Naive thymus-derived CD8-positive, alpha-beta T cell (primary cell): ENCODE measurements at places on chromosomes 2 and 18. TPM values are rescaled to one million over a fixed set of nuclear protein-coding genes. Genes with fewer than 3 reads are reported as not detected.

The CD207 gene
- total RNA-seq: not detected

The TGIF1 gene
- 83.6 TPM for total RNA-seq

The UGT1A3 gene
- total RNA-seq: not detected

The CNGA3 gene
- not detected for total RNA-seq

The VIL1 gene
- not detected for total RNA-seq

The CCDC150 gene
- 1.9 TPM for total RNA-seq

The ADRA2B gene
- 0.22 TPM for total RNA-seq

The CDH2 gene
- total RNA-seq: not detected

The IFIH1 gene
- total RNA-seq: 25.5 TPM

The MC4R gene
- not detected for total RNA-seq

The HOXD8 gene
- total RNA-seq: not detected

The LRPPRC gene
- total RNA-seq: 85.4 TPM

The SP5 gene
- total RNA-seq: not detected

The POU3F3 gene
- not detected for total RNA-seq

The TUBA3D gene
- not detected for total RNA-seq

The SLC14A1 gene
- 4.1 TPM for total RNA-seq

The GAL3ST2 gene
- not detected for total RNA-seq

The TSPYL6 gene
- not detected for total RNA-seq

The UCN gene
- 6.9 TPM for total RNA-seq

The SERPINB10 gene
- not detected for total RNA-seq

The POTEI gene
- not detected for total RNA-seq

The CNDP1 gene
- not detected for total RNA-seq

DNA sequence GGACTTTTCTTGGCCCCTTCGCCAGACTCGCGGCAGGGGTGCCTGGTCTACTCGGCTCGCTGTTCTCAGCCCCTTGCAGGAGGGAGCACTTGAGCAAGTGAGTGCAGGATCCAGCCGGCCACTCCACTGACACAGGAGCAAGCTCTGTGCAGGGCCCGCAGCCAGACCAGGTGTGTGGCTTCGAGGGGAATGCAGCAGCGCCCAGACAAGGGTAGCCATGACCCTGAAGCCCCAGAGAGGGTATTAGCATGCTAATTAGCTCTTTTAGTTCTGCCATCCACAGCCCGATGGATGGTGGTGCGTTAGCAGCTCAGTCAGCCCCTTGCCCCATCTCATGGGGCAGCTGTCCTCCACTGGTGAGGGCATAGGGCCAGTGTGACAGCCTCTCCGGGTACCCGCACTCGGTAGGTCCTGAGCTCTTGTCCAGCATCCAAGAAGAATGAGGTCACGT is 103.2 kb upstream of the HS6ST1 start:
- DNase-seq: no peak

- DNase-seq: no peak
Observed at GRCh38 chr2:177998006-177998405, 74.6 kb downstream of the PDE11A start.

GRCh38 chr18:77110400-77110799 is 22.2 kb downstream of the MBP start:
- DNase-seq: no peak

GRCh38 chr2:185219981-185220380 is 518.6 kb upstream of the FSIP2 start:
- no peak for DNase-seq

DNA sequence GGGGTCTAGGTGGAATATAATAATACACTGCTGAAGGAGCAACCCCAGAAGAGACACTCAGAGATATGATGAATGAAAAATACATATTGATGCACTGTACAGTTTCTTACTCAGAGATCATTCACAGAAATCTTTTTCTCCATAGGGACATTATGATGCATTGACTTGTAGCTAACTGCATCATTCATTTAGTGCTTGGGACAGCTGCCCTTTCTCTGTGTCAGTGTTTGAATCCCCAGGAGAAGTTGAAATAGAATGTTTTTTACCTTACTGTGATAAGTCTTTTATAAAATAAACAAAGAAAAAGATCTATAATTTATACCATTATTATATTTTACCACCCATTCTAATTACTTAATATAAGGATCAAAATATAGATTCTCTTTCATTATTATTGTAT is 91.7 kb upstream of the DSEL start:
- DNase-seq: no peak

- DNase-seq: no peak
Observed at GRCh38 chr2:39091543-39091942, 29.3 kb downstream of the SOS1 start.

DNA sequence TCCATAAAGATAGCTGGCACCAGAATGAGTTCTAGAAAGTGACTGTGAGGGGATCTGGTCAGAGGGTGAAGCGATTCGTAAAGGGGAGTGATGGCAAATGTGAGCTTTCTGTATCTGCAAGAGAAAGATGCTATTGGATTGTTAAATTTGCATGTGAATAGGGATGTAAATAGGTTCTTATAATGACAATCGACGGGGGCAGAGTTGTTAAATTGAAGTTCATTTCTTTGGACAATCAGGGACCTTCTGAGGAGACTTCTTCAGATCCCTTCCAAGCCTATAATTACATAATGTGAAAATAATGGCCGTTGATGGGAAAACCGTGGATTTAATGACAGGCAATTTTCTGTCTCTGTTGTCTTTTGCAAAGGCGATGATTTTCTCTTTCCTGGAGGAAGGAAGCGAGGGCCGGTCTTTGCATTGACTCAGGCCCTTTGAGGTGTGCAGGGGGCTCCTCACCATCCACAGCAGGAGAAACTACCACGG is 52.2 kb upstream of the TMEM18 start:
- no peak for DNase-seq

- DNase-seq: no peak
Observed at GRCh38 chr18:5173236-5173635, 23.8 kb downstream of the AKAIN1 start.

DNA sequence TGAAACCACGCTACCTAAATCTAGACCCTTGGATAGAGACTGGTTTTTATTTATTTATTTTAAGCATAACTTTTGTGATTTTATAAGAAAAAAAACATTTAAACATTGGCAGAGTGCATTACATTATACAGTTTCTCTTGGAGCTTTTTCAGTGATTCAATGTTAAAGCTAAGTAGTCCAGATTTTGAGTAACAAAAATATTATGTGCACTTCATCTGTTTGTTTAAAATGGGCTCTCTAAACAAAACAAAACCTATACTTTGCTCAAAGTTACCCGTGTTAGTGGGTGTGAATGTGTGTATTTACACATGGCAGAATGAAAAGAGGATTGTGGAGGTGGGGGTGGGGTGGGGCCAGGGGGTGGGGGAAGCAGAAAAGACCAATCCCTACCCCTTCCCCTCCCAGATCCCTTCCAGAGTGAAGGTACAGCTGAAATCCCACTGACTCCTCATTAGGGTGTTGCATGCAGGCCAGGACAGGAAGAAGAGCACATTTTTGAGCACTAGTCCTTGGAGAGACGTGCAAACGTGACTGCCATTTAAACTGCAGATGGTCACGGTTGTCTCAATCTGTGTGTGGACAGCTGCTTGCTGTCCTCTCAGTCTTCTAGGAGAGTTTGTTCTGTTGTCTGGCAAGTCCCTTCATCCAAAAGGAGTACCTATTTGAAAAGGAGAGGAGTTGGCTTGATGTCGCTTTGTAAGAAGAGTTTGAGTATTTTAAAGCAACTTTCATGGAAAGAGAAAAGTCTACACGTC is 303.0 kb downstream of the ICOS start:
- DNase-seq: no peak

GRCh38 chr2:171598713-171599319 is 76.5 kb downstream of the CYBRD1 start:
- peak; percentile 59 for DNase-seq

DNA sequence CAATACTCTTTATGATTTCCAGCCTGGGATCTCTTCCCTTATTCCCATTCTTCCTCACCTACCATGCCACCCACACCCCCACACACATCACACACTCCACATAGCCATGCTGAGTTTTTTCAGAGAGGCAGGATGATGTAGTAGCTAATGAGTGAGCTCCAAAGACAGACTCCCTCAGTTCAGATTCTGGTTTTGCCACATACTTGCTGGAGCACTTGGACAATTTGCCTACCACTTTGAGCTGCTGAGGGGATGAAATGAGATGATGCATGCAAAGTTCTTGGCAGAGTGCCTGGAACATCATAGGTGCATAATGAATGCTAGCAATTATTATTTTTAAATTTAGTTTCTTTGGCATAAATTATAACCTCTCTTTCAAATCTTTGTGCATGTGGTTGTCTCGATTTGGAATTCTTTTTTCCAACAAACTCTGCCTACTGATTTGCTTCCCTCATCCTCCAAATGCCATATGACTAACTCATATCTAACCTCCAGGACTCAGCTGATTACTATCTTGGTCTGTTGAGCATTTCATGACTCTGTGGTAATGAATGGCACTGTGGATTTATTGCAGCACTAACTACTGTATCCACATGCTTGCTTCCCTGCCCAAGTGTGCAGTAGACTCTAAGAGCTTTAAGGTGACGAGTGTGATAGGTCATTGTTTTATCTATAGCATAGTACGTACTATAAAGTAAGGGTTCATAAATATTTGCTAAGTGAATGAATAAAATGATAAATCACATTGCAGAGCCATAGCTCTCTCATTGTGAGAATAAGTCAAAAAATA is 99.1 kb downstream of the TACR1 start:
- DNase-seq: no peak

DNA sequence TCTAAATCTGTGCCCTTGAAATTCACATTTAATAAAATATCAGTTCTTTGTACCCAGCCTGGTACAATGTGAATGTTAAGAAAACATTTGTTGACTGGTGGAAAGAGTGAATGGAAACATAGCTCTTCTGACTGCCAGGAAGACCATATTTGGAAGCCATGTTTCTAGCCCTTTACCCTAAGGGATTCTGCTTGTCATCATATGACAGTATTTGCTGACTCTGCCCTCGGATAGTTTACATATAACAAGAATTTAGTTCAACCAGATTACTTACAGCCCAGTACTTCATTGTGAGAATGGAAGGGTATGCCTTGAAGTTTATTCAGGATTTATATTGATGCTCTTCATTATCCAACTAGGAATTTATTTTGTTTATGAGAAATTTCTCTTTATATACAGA is 13.8 kb upstream of the KCNS3 start:
- no peak for DNase-seq

GRCh38 chr18:48319801-48320638 is 89.2 kb downstream of the ZBTB7C start:
- DNase-seq: no peak

- no peak for DNase-seq
Observed at GRCh38 chr2:223923976-223924375, 21.2 kb downstream of the WDFY1 start.

GRCh38 chr18:77365667-77366066 is 116.0 kb downstream of the GALR1 start:
- no peak for DNase-seq

GRCh38 chr2:224711381-224711780 is 4.8 kb downstream of the CCDC195 start:
- no peak for DNase-seq

GRCh38 chr2:88903749-88904353 is 212.4 kb downstream of the RPIA start:
- DNase-seq: no peak

DNA sequence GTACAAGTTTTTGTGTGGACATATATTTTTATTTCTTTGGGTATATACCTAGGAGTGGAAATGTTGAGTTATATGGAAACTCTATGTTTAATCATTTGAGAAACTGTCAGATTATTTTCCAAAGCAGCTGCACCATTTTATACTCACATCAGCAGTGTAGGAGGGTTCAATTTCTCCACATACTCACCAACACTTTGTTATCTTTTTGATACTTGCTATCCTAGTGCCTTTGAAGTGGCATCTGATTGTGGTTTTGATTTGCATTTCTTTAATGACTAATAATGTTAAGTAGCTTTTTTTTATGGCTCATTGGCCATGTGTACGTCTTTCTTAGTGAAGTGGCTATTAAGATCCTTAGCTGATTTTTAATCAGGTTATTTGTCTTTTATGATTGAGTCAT is 64.7 kb upstream of the SLC8A1 start:
- DNase-seq: no peak

GRCh38 chr2:64866797-64867196 is 122.4 kb upstream of the SLC1A4 start:
- no peak for DNase-seq

DNA sequence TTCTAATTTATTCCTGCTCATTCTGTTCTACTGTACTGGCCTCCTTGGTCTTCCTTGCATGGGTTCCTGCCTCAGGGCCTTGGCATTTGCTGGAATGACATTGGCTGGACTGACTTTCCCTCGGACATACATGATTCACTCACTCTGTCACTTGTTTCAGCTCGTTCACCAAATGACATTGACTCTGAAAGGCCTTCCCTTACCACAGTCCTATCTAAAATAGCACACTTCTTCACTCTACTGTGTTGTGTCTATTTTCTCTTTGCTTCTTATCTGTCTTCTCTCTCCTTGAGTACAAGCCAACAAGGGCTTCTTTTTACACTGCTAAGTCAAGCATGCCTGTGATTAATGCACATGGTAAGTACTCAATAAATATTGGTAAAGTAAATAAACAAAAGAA is 65.6 kb downstream of the SCG2 start:
- DNase-seq: no peak

- no peak for DNase-seq
Observed at GRCh38 chr2:138503087-138503442, 1.5 kb downstream of the SPOPL start.

DNA sequence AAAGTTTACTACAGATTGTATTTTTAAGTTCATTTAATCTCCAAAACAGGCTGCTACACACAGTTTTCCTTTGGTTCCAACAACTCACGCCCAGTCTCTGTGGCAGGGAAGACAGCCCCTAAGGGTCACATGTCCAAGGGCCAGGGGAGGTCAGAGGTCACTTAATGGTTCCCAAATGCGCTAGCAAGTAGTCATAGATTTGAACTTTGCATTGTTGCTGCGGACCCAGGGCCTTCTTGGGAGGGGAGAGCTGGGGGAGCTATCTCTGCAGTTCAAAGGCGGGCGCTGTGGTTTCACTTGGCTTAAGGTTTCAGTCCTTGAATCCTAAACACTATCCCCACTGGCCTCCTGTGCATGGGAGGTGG is 74.8 kb upstream of the ZNF532 start:
- DNase-seq: no peak

DNA sequence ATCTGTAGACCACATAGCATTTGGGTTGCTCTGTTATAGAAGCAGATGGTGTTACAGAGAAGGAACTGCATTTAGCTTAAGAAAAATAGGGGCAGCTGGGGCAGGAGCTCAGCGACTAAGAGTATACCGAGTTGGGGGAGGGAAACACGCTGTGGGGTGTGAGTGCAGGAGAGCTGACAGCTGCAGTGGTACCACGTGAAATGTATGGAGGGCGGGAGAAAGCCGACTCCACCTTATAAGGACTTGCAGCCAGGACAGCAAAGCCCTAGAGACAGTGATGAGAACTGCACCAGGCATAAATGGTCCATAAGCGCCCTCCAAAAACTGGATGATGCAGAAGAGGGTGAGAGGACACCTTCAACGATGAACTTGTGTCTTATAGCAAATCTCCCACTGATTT is 237.6 kb downstream of the PRKCE start:
- peak; percentile 15 for DNase-seq

GRCh38 chr18:36448384-36449290 is 151.1 kb downstream of the FHOD3 start:
- DNase-seq: no peak

- no peak for DNase-seq
Observed at GRCh38 chr18:63158012-63158631, 161.4 kb downstream of the BCL2 start.
